ENCODE measurements at places on chromosomes 4 and X.

- no peak for DNase-seq
Observed at GRCh38 chrX:130165181-130165702, 399 bp downstream of the AIFM1 start.

GRCh38 chr4:156413239-156414135 is 459.8 kb upstream of the CTSO start:
- no peak for DNase-seq

- DNase-seq: no peak
Observed at GRCh38 chrX:8632924-8633323, 99.0 kb downstream of the ANOS1 start.

DNA sequence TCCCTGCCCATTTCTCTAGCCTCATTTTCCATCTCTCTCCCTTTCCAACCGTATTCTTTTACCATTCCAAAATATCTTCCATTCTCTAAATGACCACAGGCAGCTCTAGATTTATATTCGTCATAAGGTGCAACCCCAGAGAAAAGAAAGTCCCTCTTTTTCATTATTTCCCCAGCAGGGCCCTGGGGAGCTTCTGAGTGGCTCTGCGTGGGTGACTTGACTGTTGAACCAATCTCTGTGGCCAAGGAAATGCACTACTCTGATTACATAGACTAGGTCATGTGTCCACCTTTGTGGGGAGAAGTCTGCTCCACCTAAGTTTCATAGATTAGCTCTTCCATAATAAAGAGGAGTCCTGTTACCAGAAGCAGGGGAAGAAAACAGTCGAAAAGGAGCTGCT is 51.4 kb downstream of the ATOH1 start:
- no peak for DNase-seq
